ENCODE measurements at places on chromosomes 6 and 20. TPM values are rescaled to one million over a fixed set of nuclear protein-coding genes. Genes with fewer than 3 reads are reported as not detected.

ELOVL2 gene
- 1.4 TPM for polyA plus RNA-seq

SYNDIG1 gene
- 34.8 TPM for polyA plus RNA-seq

METTL24 gene
- 0.77 TPM for polyA plus RNA-seq

BEND6 gene
- 0.70 TPM for polyA plus RNA-seq

RFX6 gene
- polyA plus RNA-seq, result not detected
